Stimulated activated CD4-positive, alpha-beta T cell treated with anti-CD3 and anti-CD28 coated beads, Interleukin-15, amount 100 ng/mL, for 1 hour (primary cell): ENCODE measurements at places on chromosomes 7 and 10.

DNA sequence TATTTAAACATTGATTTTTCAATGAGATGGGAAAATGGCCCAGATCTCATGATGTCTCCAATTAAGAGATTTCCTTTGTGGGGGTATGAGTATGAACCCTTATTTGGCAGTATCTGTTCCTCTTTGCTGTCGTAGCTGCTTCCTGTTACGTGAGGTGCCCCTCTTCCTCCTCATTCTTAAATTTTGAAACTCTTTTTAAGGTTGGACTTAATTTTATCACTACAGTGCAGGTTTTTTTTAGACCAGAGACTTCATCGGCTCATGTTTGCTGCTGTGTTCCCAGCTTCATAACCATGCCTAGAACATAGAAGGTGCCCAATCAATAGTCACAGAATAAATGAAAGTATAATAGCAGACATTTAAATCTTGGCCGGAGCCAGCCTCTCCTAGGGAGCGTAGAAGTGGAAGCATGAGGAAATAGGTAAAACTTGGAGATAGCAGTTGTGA lies 2.4 kb downstream of the MIOS start:
- no peak for DNase-seq

DNA sequence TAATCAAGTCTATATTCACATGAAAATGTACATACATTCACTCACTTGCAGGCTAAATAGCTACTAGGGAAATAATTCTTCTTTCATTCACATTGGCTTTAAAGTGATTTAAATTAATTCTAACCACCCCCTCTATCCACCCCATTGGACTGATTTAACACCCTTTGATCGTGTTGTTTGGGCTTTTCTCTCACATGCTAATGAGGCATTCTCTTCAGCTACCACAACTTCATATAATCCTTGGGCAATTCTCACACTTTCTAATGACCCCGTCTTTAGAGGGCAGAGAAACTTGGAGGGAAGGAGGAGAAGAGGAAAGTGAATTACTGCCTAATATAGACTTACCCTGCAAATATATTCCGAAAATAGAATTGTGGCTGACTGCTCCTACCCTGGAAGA lies 24.6 kb downstream of the GRM3 start:
- DNase-seq = no peak

DNA sequence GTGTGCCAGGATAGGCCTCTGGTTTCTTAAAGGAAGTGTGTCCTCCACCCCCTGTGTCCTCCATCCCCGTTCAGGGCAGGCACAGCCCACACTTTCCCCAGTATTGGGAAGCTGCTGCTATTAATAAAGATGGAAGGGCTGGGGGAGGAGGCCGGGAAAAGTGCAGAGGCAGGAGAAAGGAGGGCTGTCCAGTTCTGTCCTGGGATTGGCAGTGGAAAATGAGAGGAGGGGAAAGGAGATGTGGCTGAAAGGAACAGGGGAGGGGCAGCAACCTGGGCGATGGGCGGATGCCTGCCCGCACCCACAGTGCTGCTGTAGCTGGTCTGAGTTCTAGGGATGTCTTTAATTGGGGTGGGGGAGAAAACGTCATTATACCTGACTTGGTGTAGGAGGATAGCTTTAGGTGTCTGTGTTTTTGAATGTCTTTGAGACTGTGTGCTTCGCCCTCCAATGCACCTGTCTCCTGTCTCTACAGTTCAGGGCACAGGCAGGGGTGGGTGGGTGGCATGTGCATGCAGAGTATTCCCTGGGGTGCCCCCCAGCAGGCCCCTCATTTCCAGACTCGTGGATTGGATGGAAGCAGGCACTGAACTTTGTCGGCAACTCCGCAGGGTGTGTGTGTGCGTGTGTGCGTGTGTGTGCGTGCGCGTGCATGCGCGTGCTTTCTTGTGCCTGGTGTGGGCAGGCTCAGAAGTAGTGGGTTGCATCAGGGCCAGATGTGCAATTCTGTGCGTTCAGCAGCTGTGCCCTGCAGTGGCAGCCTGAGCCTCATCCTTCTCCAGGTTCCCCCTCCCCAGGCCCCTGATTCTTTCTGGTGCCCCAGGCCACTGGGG lies 2.5 kb downstream of the TRIM8 start:
- DNase-seq = no peak

DNA sequence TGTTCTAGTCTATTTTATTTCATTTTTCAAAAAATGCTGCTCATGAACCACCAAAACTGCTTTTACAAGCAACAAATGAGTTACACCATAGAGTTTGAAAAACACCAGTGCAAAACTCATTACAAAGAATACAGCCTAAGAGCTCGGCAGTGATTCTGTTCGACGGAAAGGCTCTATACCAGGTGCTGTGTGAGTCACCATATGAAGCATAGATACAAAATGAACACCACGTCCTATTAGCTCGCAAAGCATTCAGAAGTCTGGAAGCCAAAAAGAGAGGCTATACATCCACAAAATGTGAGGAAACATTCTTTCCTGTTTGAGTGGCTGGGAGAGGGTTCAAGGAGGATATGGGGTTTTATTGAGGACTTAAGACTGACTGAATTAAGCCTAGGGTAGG lies 136.1 kb downstream of the ATE1 start:
- DNase-seq = no peak

DNA sequence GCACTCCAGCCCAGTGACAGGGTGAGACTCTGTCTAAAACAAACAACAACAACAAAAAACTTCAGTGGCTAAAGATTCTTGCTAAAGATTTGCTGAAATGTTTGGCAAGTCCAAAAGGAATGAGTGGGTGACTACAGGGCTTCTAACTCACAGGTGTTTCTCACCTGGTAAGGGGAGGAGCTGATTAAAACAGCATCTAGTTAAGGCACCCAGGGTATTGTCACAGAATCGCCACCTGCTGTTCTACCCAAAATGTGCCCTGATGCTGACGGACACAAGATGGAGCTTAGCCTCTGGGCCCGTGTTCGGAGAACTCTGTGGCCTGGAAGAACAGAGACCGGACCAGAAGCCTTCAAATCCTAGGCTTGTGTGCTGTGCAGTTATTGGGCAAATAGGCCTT lies 336.0 kb upstream of the GALNT17 start:
- DNase-seq = no peak

DNA sequence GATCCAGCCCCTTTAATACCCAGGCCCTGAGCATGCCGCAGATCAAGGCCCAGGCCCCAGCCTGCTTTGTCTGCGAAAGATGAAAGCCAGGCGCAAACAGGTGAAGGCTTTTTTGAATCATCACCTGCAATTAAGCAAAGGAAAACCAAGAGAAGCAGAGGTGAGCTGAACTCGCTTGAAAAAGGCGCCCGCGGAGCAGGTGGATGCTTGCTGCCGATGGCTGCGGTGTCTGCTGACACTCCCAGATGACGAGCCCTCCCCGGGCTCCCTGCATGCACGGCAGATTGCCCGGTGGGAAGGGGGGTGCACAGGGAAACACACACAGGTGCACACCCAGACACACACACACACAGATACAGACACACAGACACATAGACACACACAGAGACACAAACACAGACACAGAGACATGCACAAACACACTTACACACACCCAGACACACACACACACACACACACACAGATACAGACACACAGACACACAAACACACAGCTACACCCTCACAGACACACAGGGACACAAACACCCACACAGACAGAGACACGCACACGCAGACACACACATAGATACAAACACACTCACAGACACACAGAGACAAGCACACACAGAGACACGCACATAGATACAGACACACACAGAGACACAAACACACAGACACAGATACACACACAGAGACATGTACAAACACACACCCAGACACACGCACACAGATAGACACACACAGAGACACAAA lies 142.6 kb upstream of the RNF32 start:
- no peak for DNase-seq
